ENCODE measurements at places on chromosomes 2 and 18.

DNA sequence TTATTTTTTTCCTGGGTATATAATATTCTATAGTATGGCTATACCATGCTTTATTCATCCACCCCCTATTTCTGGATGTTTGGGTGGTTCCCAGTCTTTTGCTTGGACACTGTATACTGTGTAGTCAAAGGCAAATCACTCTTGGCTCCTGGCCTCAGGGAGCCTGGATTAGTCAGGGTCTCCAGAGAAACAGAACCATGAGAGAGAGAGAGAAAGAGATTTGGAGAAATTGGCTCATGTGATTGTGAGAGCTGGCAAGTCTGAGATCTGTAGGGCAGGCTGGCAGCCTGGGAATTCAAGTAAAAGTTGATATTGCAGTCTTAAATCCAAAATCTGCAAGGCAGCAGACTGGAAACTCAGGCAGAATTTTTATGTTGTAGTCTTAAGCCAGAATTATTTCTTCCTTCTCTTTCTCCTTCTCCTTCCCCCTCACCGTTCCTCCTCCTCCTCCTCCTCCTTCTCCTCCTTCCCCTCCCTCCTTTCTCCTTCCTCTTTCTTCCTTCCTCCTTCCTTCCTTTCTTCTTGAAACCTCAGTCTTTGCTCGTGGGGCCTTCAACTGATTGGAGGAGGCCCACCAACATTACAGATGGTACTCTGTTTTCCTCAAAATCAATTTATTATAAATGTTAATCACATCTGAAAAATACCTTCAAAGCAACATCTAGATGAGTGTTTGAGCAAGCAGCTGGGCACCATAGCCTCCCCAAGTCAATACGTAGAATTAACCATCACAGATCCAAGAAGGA lies 33.0 kb downstream of the CTIF start:
- no peak for DNase-seq

GRCh38 chr2:101710036-101710435 lies 12.5 kb downstream of the MAP4K4 start:
- DNase-seq, result no peak

GRCh38 chr2:54574107-54574859 lies 118.2 kb downstream of the SPTBN1 start:
- DNase-seq, result no peak

DNA sequence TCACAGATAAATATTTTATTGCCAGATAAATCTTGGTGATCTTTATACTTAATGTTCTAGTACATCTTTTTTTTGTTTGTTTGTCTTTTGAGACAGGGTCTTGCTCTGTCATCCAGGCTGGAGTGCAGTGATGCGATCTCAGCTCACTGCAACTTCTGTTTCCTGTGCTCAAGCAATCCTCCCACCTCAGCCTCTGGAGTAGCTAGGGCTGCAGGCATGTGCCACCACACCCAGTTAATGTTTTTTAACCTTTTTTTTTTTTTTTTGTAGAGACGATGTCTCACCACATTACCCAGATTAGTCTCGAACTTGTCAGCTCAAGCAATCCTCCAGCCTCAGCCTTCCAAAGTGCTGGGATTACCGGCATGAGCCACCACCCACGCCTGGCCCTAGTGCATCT lies 9.1 kb upstream of the C1GALT1C1L start:
- no peak for DNase-seq

DNA sequence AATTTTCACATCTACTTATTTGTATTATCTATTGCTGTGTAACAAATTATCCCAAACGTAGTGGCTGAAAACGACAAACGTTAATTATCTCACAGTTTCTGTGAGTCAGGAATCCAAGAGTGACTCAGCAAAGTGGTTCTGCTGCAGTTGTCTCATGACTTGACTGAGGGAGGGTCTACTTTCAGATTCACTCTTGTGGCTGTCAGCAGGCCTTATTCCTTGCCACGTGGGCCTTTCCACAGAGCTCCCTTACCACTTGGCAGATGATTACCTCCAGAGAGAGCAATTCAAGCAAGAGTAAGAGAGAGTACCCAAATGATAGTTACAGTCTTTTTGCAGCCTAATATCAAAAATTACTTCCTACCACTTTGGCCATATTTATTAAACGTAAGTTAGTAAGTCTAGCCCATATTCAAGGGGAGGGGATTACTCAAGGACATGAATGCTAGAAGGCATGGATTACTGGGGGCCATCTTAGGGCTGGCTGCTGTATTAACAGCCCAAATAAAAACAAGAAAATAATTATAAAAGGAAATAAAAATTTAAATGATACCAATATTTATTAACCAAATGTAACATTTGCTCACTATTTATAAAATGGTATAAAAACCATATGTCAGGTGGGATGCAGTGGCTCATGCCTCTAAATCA lies 48.7 kb upstream of the NBEAL1 start:
- peak; percentile 6 for DNase-seq

GRCh38 chr18:56066524-56067213 lies 478.7 kb upstream of the TCF4 start:
- no peak for DNase-seq

GRCh38 chr2:127219171-127220070 lies 678 bp downstream of the CYP27C1 start:
- DNase-seq, result no peak

- no peak for DNase-seq
These were observed 20.7 kb downstream of the FOSL2 start for GRCh38 chr2:28413152-28413898.

- DNase-seq, result no peak
These were observed 47.7 kb downstream of the XRCC5 start for GRCh38 chr2:216156822-216157221.

DNA sequence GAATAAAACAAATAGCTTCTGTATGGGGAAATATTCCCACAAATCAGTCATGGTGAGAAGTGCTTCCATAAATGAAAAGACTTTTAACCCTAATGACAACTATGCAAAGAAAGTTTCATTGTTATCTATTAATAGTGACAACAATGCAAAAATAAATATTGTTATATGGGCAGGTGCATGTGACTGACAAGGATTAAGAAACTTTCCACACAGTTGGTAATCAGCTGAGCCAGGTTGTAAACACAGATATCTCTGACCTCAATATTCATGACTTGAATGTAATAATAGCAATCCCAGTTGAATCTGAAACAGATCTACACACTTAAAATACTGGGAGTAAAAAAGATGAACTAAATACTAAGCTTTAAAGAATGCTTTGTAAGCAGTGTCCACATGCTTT lies 517.0 kb upstream of the SOX11 start:
- no peak for DNase-seq

DNA sequence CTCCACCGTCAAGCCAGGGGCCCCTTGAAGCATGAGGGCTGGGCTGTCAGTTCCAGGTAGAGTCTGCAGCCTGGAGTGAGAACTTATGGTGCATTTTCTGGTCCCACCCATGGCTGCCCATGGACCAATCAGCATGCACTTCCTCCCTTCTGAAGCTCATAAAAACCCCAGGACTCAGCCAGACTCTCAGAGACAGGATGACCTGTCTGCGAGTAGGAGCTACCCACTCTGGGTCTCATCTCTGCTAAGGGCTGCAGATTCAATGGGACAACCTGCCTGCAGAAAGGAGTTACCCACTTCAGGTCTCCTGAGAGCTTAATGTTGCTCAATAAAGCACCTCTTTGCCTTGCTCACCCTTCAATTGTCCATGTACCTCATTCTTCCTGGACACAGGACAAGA lies 9.4 kb upstream of the DUSP19 start:
- no peak for DNase-seq

DNA sequence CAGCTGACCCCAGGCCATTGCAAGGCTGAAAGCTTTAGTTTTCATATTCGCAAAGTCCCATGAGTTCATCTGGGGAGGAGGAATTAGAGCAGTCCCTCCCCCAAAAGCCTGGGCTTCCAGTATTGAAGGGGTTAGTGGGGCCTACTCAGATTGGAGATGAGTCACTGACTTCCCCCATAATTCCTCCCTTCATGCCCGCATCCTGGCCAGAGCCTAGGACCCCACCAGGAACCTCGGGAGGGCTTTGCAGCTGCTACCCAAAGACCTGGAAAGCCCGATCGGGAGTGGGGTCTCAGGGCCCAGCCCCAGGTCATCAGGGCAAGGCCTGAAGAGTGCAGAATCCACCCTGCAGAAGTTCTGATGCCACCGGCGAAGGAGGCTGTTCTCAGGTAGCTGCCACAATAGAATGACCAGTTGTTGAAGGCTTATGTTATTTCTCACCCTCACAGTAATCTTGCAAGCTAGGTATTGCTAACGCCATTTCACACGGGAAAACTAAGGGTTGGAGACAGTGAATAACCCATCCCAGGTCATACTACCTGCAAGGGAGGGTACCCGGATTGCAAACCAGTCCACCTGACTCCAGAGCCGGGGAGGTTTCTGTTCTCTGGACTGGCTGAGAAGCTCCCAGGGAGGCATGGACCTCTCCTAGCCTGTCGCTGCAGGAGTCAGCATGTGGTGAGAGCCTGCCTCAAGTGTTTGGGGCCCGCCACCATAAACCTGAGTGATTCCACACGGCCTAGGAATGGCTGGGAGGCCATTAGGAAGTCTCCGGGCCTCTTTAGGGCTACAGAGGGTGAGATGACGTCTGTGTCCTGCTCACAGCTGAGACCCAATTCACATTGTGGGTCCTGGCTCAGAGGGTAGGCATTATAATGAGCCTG lies 5.8 kb upstream of the ARID5A start:
- no peak for DNase-seq

- no peak for DNase-seq
These were observed 66.8 kb downstream of the COA5 start for GRCh38 chr2:98541489-98541888.
